ENCODE measurements at places on chromosomes 1 and 21.

- no peak for DNase-seq
These were observed 107.4 kb upstream of the CASZ1 start for GRCh38 chr1:10903821-10904220.

DNA sequence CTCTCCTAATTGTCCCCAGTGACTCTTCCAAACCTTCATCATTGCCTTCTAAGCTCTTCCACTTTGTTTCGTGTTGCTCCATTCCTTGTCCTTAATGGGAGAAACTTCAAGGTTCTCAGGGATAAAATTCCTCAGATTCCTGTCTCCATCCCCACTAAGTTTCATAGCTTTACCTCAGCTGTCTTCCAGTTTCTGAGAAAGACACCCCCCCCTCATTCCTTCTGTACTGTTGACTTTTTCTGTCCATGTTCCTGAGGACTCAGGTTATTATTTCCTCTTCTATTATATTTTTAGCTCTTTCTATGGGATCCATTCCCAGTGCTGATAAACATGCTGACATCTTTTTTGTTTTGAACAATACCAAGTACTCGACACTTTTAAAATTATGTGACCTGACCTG lies 215.3 kb upstream of the PTGFR start:
- DNase-seq: no peak

GRCh38 chr1:153733970-153734369 lies 6.1 kb downstream of the INTS3 start:
- DNase-seq: no peak

DNA sequence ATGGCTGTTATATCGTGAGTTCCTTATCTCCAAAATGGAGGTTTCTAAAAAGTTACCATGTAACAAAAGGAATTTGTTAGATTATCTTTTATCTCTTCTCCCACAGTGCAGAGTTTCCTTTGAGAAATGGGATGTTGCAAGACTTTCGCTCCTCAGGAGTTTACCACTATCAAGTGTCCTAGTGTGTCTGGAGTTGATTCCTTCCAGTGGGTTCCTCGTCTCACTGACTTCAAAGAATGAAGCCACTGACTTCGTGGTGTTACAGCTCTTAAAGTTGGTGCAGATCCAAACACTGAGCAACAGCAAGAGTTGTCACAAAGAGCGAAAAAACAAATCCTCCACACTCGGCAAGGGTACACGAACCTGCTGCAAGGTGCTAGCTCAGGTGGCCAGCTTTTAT lies 37.0 kb downstream of the SPAG17 start:
- DNase-seq: no peak

DNA sequence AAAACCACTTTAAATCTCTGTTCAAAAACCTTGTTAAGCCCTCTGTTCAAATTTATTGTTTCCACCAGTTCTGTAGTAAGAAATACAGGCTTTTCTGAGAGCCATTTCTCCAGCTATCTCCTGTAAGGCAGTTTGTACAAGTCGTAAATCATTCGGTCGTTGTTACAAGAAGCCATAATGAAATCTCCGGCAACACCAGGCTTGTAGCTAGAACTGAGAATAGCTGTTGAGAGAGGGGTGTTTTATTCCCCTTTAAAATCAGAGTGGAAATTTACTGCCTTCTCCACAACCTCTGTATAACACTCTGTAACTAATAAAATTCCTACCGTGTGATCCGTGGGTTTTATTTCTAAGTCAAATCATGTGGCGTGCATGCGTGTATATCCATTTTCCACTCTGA lies 335.8 kb upstream of the KAZN start:
- no peak for DNase-seq

GRCh38 chr1:24139841-24140425 lies 3.0 kb downstream of the IL22RA1 start:
- DNase-seq: no peak

- no peak for DNase-seq
These were observed 269.4 kb downstream of the AMY1C start for GRCh38 chr1:104018922-104019674.

- DNase-seq: no peak
These were observed 11.1 kb downstream of the EPB41 start for GRCh38 chr1:28925350-28925891.

GRCh38 chr1:200628223-200628881 lies 7.8 kb upstream of the KIF14 start:
- no peak for DNase-seq

GRCh38 chr1:100459358-100460114 lies 78.4 kb upstream of the GPR88 start:
- DNase-seq: peak; percentile 93

GRCh38 chr1:63774617-63775417 lies 1.0 kb downstream of the ROR1 start:
- peak; percentile 56 for DNase-seq

GRCh38 chr1:7284839-7285435 lies 486.2 kb upstream of the VAMP3 start:
- DNase-seq: no peak

DNA sequence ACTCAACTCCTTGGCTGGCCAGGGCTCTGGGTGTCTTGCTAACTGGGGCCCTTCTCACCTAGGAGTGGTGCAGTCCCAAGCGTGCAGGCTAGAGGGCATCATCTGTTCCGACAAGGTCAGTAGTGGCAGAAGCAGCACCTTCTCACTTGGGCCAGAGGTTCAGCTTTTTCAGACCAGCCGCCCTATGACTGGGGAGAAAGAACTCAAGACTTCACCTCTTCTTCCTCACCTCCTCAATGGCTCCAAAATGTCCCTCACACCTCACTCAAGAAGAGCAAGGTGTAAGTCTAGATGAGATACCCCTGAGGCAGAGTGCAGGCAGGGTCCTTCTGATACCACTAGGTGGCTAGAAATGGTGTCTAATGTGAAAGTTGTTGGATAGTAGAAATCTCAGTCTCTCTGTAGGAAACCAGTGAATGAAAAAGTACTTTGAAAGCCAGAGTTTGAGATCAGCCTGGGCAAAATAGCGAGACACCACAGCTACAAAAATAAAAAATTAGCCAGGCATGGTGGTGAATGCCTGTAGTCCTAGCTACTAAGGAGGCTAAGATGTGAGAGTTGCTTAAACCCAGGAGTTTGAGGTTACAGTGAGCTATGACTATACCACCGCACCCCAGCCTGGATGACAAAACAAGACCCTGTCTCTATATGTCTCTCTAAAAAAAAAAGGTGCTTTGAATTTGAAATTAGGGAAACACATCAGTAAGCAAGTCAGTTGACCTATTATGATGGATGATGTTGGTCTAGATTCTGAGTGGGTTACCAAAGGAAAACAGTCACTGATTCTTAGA lies 8.6 kb upstream of the IL20 start:
- DNase-seq: no peak

DNA sequence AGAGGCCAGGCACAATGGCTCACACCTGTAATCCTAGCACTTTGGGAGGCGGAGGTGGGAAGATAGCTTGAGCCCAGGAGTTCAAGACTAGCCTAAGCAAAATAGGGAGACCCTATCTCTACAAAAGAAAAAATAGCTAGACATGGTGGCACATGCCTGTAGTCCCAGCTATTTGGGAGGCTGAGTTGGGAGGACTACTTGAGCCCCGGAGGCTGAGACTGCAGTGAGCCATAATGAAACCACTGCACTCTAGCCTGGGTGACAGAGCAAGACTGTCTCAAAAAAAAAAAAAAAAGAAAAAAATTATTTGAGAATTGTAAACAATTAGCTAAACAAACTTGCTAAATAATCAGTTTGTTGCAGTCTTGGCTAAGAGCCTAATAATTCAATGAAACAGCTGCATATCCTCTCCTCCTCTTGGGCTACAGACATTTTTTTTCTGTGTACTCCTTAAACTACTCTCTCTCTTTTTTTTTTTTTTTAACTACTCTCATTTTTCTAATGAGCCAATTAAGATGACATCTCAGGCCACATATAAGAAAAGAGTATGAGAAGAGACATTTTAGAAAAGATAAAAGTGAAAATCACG lies 10.5 kb upstream of the DNAJB4 start:
- no peak for DNase-seq

DNA sequence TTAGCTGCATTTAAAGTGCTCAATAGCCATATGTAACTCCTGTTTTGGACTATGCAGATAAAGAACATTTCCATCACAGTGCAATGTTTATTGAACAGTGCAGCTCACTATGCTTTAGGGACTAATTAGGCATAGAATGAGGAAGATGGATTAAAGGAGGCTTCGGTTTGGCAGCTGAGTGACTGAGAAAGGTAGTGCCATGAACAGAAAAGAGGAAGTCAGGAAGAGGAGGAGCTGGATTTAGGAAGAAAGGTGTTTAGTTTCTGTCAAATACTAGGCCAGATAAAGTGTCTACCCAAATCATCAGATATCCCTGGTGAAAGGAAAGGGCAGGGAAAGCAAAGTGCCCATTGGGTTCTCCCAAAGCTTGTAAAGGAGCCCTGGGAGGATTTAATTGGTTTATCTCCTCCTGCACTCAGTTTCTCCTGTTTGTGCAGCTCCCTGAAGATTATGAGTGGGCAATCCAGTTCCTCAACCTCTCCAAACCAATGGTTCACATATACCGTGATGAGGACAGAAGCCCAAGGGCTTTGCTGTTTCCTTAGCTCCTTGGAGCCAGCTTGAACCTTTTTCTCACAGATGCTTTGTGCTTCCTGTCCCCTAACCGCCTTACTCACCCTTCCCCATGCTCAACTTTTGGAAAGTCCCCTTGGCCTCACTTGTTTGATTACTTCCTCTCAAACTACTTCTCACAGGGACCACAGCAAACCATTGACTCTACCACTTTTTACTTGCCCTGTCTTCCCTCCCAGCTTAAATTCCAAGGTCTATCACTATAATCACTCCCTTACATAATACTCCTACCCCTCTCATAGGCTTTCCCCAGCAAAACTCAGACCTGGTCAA lies 3.5 kb upstream of the RAP1A start:
- peak; percentile 45 for DNase-seq

DNA sequence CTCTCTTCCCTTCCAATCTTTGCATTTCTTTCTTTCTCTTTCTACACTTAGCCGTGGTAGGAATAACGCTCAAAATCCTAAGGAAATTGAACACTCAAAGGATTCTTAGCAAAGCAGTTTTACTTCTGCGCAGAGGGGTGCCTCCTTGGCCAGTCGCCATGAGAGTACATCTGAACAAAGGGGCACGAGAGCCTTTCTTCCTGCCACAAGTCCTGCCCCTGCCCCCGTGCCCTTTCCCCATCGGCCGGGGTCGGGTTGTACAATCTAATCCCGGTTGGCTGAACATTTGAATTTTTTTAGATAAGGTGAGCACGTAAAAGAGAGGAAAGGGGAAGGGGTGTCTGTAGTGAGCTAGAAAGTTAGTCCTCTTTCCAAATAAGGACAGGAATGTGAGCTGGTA lies 28.6 kb upstream of the COL6A1 start:
- DNase-seq: no peak

GRCh38 chr1:243715285-243715684 lies 134.8 kb downstream of the AKT3 start:
- no peak for DNase-seq

Measured in dermis blood vessel endothelial cell (primary cell).